ENCODE measurements at places on chromosomes 13 and 19.
A peak's percentile ranks its signal among the peaks of the same experiment; 100 is the strongest.

- DNase-seq = peak; percentile 59
Measured at GRCh38 chr19:51511353-51511752, 9.8 kb upstream of the SIGLEC12 start.

DNA sequence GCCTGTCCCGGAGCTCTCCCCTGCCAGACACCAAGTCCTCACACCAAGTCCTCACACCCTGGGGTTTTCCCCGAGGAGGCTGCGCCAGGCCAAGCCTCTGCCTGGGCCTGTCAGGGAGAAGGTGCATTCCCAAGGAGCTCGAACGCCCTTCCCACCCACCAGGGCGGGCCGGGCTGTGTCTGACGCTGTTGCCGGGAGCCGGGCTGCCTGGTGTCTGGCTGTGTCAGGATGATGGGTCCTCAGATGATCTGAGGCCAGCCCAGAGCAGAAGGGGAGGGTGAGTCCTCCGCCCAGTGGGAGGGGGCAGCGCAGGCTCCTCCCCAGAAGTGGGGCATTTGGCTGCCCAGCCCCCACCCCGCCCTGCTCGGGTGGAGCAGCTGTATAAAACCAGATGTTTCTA is 2.3 kb upstream of the HAS1 start:
- no peak for DNase-seq

- DNase-seq = no peak
Measured at GRCh38 chr19:3780786-3781304, 5.3 kb downstream of the MATK start.

GRCh38 chr19:55212447-55212846 is 3.1 kb upstream of the PTPRH start:
- DNase-seq = no peak

GRCh38 chr19:49594157-49594992 is 3.4 kb downstream of the PRR12 start:
- DNase-seq = peak; percentile 20

- no peak for DNase-seq
Measured at GRCh38 chr13:95588721-95589120, 36.2 kb downstream of the CLDN10 start.

DNA sequence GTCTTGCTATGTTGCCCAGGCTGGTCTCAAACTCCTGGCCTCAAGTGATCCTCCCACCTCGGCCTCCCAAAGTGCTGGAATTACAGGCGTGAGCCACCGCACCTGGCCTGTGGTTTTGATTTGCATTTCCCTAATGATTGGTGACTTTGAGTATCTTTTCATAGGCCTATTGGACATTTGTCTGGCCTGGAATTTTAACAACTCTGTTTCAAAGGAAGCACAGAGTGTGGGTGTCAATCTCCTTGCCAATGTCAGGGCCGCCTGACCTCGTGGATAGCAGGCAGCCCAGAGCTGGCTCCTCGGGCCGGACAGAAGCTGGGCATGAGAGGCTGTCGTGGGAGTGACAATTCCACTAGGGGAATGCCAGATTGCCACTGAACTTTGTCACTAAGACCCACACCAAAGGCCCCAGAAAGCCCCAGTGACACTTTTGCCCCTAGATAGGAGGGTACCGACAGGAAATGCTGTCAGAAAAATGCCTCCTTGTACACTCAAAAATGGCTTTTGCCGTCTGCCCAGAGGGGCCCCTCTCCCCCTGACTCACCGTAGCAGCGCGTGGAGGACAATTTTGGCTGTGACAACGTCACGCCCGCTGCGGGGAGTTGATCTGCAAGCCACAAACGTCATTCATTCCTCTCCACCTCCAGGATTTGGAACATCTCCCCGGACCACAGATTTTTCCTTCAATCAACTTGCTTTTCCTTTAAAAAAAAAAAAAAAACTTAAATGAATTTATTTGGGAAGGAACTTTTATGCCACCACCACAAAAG is 11.7 kb upstream of the ADGRE5 start:
- DNase-seq = peak; percentile 9

DNA sequence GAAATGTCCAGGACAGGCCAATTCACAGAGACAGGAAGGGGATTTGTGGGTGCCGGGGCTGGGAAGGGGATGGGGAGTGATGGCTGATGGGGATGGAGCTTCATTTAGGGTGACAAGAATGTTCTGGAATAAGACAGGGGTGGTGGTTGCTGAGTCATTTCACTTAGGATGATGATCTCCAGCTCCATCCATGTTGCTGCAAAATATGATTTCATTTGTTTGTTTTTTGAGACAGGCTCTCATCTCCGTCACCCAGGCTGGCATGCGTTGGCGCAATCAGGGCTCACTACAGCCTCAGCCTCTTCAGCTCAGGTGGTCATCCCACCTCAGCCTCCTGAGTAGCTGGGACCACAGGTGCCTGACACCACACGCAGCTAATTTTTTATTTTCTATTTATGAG is 3.1 kb upstream of the JSRP1 start:
- DNase-seq = no peak

DNA sequence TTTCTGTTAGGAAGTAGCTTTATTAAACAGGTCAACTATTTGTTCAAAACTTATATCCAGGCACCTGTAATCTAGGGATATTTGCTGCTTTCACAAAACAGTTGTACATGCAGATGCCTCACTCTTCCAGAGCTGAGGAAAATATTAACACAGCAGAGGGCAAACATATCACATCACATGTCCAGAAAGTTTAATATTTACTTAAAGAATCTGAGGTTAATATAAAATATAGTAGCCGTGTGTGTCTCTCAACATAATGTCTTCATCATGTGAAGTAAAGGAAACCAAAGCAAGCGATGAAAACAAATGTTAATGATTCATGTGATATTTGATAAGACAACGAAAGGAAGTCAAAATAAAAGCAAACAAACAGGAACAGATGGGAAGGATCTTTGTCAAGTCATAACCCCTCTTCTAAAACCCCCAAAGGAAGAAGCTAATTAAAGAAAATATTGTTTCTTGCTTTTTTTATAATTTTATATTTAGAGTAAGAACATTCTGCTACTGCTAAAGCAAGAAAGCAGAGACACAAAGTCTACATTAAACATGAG is 418.8 kb downstream of the DACH1 start:
- DNase-seq = no peak

- no peak for DNase-seq
Measured at GRCh38 chr13:28527629-28528028, 32.7 kb upstream of the FLT1 start.

- DNase-seq = no peak
Measured at GRCh38 chr19:5557691-5558090, 10.1 kb downstream of the TINCR start.

DNA sequence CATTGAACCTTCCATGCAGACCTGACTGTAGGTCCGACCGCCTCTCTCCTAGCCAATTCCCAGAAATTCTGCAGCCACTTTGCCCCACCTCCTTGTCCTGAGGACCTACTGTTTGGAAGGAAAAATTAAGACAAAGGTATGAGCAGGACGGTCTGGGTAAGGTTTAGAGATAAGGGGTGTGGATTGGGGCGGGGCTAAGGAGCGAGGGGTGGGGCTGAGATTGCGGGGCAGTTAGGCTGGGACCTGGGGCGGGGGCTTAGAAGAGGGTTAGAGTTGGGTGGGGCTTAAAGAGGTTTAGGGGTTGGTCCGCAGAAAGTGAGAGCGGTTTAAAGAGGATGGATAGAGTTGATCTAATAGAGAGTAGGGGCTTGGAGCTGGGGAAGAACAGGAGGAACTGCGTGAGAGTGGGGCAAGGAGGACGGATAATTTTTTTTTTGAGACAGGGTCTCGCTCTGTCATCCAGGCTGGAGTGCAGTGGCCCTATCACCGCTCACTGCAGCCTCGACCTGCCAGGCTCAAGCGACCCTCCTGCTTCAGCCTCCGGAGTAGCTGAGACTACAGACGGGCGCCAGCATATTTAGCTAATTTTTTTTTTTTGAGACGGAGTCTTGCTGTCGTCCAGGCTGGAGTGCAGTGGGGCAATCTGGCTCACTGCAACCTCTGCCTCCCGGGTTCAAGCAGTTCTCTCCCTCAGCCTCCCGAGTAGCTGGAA is 1.7 kb upstream of the ZNF865 start:
- DNase-seq = no peak

GRCh38 chr19:45959517-45960025 is 14.1 kb downstream of the NOVA2 start:
- DNase-seq = no peak

- no peak for DNase-seq
Measured at GRCh38 chr19:6739883-6740588, 556 bp downstream of the TRIP10 start.

GRCh38 chr19:2500841-2501261 is 24.9 kb downstream of the GADD45B start:
- DNase-seq = peak; percentile 86

GRCh38 chr19:35279374-35279773 is 3.0 kb upstream of the HAMP start:
- DNase-seq = no peak

GRCh38 chr13:23350009-23350408 is 83.5 kb downstream of the SACS start:
- DNase-seq = no peak

DNA sequence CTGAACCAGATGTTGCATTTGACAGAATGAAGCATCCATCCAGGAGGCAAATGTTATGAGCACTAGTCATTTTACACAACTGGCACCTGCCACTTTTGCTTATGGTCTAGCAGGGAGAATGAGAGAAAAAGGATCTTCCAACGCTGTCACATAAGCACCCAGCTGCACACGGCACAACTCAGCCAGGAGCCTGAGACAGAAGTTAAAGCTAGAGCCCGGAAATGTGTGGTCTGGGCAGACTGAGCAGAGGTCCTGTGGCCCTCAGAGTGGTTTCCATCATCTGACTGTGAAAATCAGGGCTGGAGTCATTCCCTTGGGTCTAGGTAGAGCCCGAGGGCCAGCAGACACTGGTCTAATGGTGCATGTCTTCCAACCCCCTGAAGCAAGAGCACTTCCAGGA is 78.4 kb upstream of the XPO4 start:
- no peak for DNase-seq

DNA sequence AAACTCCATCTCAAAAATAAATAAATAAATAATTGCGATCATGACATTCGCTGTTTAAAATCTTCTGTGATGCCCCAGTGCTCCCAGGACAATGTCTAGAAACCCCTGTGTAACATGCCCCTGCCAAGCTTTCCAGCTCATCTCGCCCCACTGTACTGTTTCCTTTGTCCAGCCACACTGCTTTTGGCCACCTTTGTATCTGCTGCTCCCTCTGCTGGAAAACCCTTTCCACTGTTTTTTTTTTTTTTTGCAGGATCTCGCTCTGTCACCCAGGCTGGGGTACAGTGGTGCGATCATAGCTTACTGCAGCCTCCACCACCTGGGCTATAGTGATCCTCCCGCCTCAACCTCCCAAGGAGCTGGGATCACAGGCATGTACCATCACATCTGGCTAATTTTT is 7.5 kb downstream of the PLAUR start:
- DNase-seq = peak; percentile 50

GRCh38 chr13:32988608-32989289 is 27.5 kb upstream of the KL start:
- no peak for DNase-seq

DNA sequence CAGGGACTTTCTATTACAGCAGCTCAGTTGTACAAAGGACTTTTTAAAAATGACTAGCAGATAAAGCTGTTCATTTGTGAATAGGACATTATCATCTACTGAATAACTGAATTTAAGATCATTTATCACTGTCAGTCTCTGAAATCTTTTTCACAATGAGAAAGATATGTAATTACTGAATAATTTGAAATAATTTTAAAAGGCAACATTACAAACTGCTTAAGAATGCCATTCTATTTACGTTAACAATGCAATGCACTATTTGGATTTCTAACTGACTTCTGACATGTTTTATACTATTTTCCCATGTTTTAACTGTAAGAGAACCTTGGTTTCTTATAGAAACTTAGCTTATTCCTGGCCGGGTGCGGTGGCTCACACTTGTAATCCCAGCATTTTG is 2033.0 kb upstream of the PCDH20 start:
- DNase-seq = no peak

- DNase-seq = no peak
Measured at GRCh38 chr13:95388420-95389079, 87.3 kb upstream of the ABCC4 start.

- DNase-seq = no peak
Measured at GRCh38 chr13:75993823-75994222, 357.7 kb downstream of the LMO7 start.

DNA sequence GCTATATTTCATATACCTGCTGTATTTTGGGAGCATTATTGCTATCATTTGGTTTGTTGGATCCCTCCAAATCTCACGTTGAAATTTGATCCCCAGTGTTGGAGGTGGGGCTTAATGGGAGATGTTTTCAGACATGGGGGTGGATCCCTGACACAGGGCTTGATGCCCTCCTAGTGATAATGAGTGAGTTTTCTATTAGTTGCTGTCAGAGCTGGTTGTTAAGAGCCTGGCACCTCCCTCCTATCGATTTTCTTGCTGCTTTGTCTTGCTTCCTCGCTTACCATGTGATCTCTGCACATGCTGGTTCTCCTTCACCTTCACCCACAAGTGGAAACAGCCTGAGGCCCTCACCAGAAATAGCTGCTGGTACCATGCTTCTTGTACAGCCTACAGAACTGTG is 259.9 kb upstream of the STARD13 start:
- no peak for DNase-seq

- DNase-seq = no peak
Measured at GRCh38 chr19:28985201-28985600, 227.8 kb downstream of the UQCRFS1 start.

DNA sequence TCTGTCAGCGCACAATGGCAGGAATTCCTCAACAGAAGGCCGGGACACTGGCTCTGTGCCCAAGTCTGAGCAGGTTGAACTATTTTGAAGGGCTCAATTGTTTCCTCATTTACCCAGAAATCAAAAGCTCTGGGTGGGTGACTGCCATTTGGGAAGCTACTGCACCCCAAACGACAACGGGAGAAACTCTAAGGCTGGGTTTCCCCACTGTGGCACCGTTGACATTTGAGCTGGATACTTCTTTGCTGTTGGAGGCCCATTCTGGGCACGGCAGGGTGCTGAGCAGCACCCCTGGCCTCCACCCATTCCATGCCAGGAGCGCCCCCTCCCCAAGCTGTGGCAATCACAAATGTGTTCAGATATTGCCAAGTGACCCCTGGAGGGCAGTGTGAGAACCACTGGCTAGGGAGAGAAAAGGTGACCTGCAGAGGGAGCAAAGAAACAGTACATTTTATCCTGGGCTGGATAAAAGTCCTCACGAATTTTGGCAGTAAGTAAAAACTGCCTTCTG is 62.5 kb downstream of the RFX2 start:
- peak; percentile 59 for DNase-seq

GRCh38 chr19:8445488-8446001 is 770 bp downstream of the HNRNPM start:
- DNase-seq = peak; percentile 72
